Gastrocnemius medialis (tissue), 4 donors: ENCODE measurements at places on chromosomes 3 and 15. TPM values are rescaled to one million over a fixed set of nuclear protein-coding genes. Genes with fewer than 3 reads are reported as not detected.

DNA sequence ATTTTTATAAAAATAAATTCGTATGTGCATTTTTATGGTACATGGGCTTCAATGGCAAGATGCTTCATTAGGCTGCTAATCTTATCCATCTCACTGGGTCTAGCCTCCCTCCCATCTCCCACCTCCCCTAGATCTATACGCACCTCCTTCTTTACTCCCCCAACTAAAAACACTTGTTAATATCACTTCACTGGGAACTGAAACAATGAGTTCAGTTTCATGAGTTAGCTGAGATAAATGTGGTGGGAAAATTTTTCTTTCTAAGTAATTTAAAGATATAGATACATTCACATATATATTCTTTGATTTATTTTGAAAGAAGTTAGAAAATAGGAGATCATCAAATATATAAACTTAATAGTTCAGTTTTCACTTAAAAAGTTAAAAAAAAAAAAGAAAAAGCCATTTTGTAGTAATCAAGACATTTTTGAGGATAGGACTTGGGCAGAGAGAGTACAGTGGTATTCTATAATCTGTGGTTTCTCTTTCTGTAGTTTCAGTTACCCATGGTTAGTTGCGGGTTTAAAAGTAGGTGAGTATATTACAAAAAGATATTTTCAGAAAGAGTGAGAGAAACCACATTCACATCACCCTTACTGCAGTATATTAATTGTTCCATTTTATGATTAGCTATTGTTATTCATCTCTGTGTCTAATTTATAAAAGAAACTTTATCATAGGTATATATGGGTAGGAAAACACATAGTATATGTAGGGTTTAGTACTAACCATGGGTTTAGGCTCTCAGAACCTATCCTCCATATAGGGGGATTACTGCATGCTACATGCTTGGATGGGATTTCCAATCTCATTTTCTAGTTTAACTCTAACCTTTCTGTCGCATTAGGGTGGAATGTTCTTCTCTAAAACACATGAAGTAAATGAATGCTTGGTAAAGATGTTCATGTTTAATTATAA lies 316.0 kb upstream of the CBLB start:
- no peak for DNase-seq
- H3K27me3 ChIP-seq = no peaks in the 10 kb centered on the region
- no peak overlapping the region for H3K4me3 ChIP-seq
- H3K36me3 ChIP-seq = no peaks in the 10 kb centered on the region
- H3K4me1 ChIP-seq = peaks cover 4% of the 10 kb centered on the region

The CCR8 gene
- total RNA-seq = not detected

GRCh38 chr3:155420881-155421486 lies 127.5 kb upstream of the STRIT1 start:
- no peaks in the 10 kb centered on the region for H3K36me3 ChIP-seq
- DNase-seq = no peak
- no peaks in the 10 kb centered on the region for H3K4me1 ChIP-seq
- no peak overlapping the region for H3K27ac ChIP-seq

GRCh38 chr3:24177201-24177600 lies 232.1 kb downstream of the NR1D2 start:
- no peak overlapping the region for H3K4me3 ChIP-seq
- H3K27me3 ChIP-seq = no peaks in the 10 kb centered on the region

DNA sequence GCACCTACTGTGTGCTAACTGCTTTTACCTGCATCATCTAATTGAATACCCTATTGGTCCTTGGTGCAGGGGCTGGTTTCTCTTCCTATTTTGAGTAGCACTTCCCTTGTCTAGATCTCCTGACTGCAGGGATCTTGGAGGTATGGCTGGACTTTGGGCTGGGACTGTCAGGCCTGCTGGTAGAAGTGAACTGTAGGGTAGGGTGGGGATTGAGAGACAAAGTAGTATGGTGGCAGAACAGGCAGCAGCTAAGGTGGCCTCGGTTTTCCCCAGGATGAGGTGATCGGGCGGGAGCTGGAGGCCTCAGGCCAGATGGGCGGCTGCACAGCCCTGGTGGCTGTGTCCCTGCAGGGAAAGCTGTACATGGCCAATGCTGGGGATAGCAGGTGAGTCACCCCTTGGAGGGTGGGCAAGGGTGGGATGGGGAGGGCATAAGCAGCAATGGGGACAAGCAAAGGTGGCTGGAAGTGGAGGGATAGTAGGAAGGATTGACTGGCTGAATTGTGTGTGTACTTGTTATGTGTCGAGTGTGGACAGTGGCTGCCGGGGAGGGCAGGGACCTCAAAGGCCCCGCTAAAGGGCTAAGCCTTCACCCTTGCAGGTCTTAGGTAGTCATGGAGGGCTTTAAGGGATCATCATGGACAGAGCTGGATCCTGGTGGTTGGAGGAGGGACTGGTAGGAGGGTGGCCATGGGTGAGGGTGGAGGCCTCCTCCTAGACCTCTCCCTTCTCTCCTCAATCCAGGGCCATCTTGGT lies 2.0 kb downstream of the PPM1M start:
- H3K27ac ChIP-seq = no peak overlapping the region
- no peaks in the 10 kb centered on the region for H3K27me3 ChIP-seq
- H3K4me1 ChIP-seq = peaks cover 33% of the 10 kb centered on the region
- peaks cover 27% of the 10 kb centered on the region for H3K36me3 ChIP-seq
- no peak for DNase-seq

- H3K27me3 ChIP-seq = no peaks in the 10 kb centered on the region
- no peak for DNase-seq
- H3K4me3 ChIP-seq = no peak overlapping the region
- no peaks in the 10 kb centered on the region for H3K36me3 ChIP-seq
- H3K4me1 ChIP-seq = no peaks in the 10 kb centered on the region
These were observed 1026.0 kb downstream of the TUSC7 start for GRCh38 chr3:117735481-117736101.

GRCh38 chr15:88989578-88989977 lies 76.4 kb upstream of the MFGE8 start:
- no peak for DNase-seq
- H3K4me3 ChIP-seq = no peak overlapping the region
- H3K27me3 ChIP-seq = no peaks in the 10 kb centered on the region
- no peaks in the 10 kb centered on the region for H3K36me3 ChIP-seq
- no peaks in the 10 kb centered on the region for H3K4me1 ChIP-seq

GRCh38 chr3:118000219-118000618 lies 1034.4 kb downstream of the IGSF11 start:
- no peaks in the 10 kb centered on the region for H3K36me3 ChIP-seq
- peaks cover 3% of the 10 kb centered on the region for H3K27me3 ChIP-seq
- peaks cover 11% of the 10 kb centered on the region for H3K4me1 ChIP-seq
- no peak for DNase-seq
- no peak overlapping the region for H3K4me3 ChIP-seq
- H3K27ac ChIP-seq = no peak overlapping the region

The GOLIM4 gene
- total RNA-seq = 19.7 TPM

- H3K27me3 ChIP-seq = no peaks in the 10 kb centered on the region
- H3K4me3 ChIP-seq = no peak overlapping the region
- no peak overlapping the region for H3K27ac ChIP-seq
- no peak for DNase-seq
- H3K4me1 ChIP-seq = peaks cover 8% of the 10 kb centered on the region
These were observed 276.3 kb upstream of the ARRDC4 start for GRCh38 chr15:97684249-97684648.

DNA sequence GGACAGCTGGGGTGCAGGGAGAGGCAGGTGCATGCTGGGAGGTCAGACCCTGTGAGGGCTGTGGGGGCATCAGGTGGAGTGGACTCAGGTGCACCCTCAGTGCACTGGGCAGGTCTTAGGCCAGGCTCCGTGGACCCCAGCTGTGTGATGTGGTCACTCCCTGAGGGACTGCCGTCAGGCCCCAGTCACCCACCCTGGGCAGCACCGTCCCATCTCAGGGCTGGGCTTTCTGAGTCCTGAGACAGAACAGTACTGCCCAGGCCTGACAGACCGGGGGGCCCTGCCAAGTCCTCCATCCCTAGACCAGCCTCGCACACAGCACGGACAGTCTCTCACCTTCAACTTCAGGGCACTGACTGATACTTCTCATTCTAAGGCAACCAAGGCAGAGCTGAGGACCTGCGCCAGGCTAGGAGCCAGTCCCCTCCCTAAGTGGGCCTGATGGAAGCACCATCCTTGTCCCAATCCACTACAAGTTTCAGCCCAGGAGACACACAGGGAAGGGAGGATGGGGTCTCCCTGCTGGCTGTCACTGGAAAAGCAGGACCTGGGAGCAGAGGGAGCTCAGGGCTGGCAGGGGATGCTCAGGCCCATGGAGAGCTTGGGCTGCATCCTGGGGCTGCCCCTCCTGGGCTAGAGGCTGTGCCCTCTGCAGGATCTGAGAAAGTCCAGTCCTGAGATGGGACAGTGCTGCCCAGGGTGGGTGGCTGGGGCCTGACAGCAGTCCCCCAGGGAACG lies 86.3 kb downstream of the LMLN start:
- no peak overlapping the region for H3K4me3 ChIP-seq
- no peaks in the 10 kb centered on the region for H3K4me1 ChIP-seq
- H3K27me3 ChIP-seq = no peaks in the 10 kb centered on the region
- DNase-seq = no peak
- H3K36me3 ChIP-seq = no peaks in the 10 kb centered on the region
- no peak overlapping the region for H3K27ac ChIP-seq

The PLAAT1 gene
- 6.8 TPM for total RNA-seq

The NANOGP8 gene
- not detected for total RNA-seq

DNA sequence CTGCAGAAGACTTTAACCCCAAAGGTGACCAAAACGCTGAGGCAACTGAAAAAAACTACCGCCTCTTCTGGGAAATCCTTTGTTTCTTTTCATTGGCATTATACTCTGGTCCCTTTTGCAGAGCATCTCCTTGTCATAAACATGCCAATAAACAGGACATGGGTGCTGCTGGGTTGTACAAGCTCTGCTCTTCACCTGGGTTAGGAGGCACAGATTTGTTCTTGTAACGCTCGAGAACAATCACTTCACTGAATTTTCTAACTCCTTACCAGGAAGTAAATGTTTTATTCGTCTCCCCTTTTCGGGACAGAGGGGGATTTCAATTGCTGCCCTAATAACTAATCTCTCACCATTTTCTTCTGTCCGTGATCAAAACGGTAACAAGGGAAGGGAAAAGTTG lies 1.3 kb downstream of the PLCH1 start:
- H3K27me3 ChIP-seq = peaks cover 34% of the 10 kb centered on the region
- peaks cover 16% of the 10 kb centered on the region for H3K4me1 ChIP-seq
- no peak overlapping the region for H3K27ac ChIP-seq
- H3K36me3 ChIP-seq = no peaks in the 10 kb centered on the region

DNA sequence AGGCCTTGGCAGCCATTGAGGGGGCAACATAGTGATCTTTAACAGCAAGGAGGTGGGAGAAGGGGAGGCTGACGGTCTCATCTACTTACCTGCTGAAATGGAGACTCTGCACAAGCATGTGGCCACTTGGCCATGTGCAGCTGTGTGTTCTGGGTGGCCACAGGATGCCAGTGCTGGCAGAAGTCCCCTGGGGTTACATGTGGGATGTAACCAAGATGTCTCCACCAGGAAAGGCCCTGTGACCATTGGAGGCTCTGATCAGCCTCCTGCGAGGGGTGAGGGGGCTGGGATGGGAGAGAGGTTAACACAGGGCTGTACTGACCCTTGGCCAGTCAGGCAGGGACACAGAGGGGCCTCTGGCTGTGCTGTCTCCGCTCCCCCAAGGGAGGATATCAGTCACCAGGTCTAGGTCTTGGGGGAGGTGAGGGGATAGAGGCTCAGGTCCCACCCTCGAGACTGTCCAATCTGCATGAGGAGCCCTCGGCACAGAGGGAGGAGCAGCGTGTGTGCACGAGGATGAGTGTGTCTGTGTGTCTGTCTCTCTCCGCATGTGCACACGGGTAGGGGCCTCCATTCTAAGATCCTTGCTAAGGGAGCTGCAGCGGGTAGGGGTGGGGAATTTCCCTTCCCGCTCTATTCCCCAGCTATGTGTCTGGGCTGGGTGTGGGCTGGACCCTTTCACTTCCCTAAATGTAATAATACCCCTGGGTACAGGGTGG lies 19.5 kb downstream of the PRKCD start:
- no peak for DNase-seq
- H3K27ac ChIP-seq = no peak overlapping the region
- no peak overlapping the region for H3K4me3 ChIP-seq
- H3K27me3 ChIP-seq = no peaks in the 10 kb centered on the region

GRCh38 chr3:141257961-141258360 lies 26.3 kb downstream of the PXYLP1 start:
- no peak for DNase-seq
- peaks cover 4% of the 10 kb centered on the region for H3K4me1 ChIP-seq
- H3K4me3 ChIP-seq = no peak overlapping the region

DNA sequence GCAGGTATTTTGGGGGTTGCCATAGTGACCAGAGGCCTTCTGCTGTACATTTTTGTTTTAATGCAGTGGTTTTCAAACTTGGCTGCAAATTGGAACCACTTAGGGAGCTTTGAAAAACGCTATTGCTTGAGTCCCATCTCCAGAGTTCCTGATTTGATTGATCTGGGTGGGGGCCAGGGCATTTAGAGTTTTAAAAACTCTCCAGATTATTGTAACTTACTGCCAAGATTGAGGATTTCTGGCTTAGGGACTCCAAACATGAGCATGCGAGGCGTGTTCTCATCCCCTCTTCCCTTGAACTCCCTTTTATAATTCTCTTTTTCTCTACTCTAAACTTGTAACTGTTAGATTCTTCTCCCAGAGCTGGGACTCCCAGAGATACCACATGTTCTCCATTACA lies 340.8 kb upstream of the SUCLG2 start:
- H3K27ac ChIP-seq = no peak overlapping the region
- no peaks in the 10 kb centered on the region for H3K36me3 ChIP-seq
- H3K27me3 ChIP-seq = no peaks in the 10 kb centered on the region
- no peak overlapping the region for H3K4me3 ChIP-seq
- DNase-seq = no peak

GRCh38 chr15:56699743-56700142 lies 33.6 kb downstream of the ZNF280D start:
- H3K27ac ChIP-seq = no peak overlapping the region
- no peak for DNase-seq
- no peak overlapping the region for H3K4me3 ChIP-seq
- no peaks in the 10 kb centered on the region for H3K27me3 ChIP-seq
- H3K4me1 ChIP-seq = no peaks in the 10 kb centered on the region

The AADAC gene
- total RNA-seq = 1.1 TPM

The SMAD6 gene
- 2.5 TPM for total RNA-seq

The FAM107A gene
- total RNA-seq = 28.5 TPM

DNA sequence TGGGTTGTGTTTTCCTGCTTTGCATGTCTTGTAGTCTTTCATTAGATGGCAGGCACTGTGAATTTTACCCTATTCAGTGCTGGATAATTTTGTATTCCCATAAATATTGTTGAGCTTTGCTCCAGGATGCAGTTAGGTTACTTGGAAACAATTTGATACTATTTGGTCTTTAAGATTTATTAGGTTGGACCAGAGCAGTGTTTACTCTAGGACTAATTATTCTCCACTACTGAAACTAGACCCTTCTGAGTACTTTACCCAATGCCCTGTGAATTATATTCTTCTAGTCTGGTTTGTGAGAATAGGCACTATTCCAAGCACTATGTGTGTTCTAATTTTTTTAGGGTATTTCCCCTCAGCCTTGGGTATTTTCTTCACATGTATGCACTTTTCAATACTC lies 37.8 kb upstream of the TASOR start:
- H3K4me3 ChIP-seq = no peak overlapping the region
- no peak for DNase-seq
- no peaks in the 10 kb centered on the region for H3K4me1 ChIP-seq
- no peaks in the 10 kb centered on the region for H3K27me3 ChIP-seq
- no peak overlapping the region for H3K27ac ChIP-seq

GRCh38 chr3:141407047-141407446 lies 38.7 kb downstream of the ZBTB38 start:
- peak overlapping the region; percentile 92 for H3K27ac ChIP-seq
- H3K27me3 ChIP-seq = no peaks in the 10 kb centered on the region
- peaks cover 20% of the 10 kb centered on the region for H3K36me3 ChIP-seq
- no peak overlapping the region for H3K4me3 ChIP-seq
- peak; percentile 76 for DNase-seq
